ENCODE measurements at places on chromosomes 12 and 14. TPM values are rescaled to one million over a fixed set of nuclear protein-coding genes. Genes with fewer than 3 reads are reported as not detected.

GDF11 gene
- 7.2 TPM for total RNA-seq

CS gene
- total RNA-seq: 196 TPM

TRPV4 gene
- 3.6 TPM for total RNA-seq

KLRD1 gene
- total RNA-seq: 7.8 TPM

IL26 gene
- total RNA-seq: not detected

FAM222A gene
- total RNA-seq: 0.73 TPM

PKP2 gene
- 25.3 TPM for total RNA-seq

TAS2R19 gene
- 14.2 TPM for total RNA-seq

NEDD8 gene
- total RNA-seq: 159 TPM

ASCL1 gene
- not detected for total RNA-seq

BMAL2 gene
- total RNA-seq: 7.6 TPM

IGF1 gene
- 9.2 TPM for total RNA-seq

NTS gene
- total RNA-seq: not detected

RERG gene
- total RNA-seq: 22.2 TPM

RPL10L gene
- not detected for total RNA-seq

JPH4 gene
- 5.3 TPM for total RNA-seq

TAS2R7 gene
- not detected for total RNA-seq

PLEK2 gene
- 21.7 TPM for total RNA-seq

ARHGEF25 gene
- total RNA-seq: 41.5 TPM

OAS2 gene
- 27.5 TPM for total RNA-seq

NPAS3 gene
- 2.3 TPM for total RNA-seq

CAPS2 gene
- total RNA-seq: 11.4 TPM

KRT71 gene
- not detected for total RNA-seq

ENDOU gene
- total RNA-seq: 0.89 TPM

B4GALNT1 gene
- 3.3 TPM for total RNA-seq

WDHD1 gene
- 6.6 TPM for total RNA-seq

CCDC175 gene
- not detected for total RNA-seq

ACADS gene
- 14.2 TPM for total RNA-seq

HOXC13 gene
- 0.21 TPM for total RNA-seq

PAX9 gene
- total RNA-seq: 2.1 TPM

STAT6 gene
- 280 TPM for total RNA-seq

SSPN gene
- total RNA-seq: 38.5 TPM

FGF6 gene
- total RNA-seq: not detected

KERA gene
- not detected for total RNA-seq
